Right ventricle myocardium inferior (tissue), 1 donor: ENCODE measurements at places on chromosomes 2 and 18. TPM values are rescaled to one million over a fixed set of nuclear protein-coding genes. Genes with fewer than 3 reads are reported as not detected.
A peak's percentile ranks its signal among the peaks of the same experiment; 100 is the strongest.

DNA sequence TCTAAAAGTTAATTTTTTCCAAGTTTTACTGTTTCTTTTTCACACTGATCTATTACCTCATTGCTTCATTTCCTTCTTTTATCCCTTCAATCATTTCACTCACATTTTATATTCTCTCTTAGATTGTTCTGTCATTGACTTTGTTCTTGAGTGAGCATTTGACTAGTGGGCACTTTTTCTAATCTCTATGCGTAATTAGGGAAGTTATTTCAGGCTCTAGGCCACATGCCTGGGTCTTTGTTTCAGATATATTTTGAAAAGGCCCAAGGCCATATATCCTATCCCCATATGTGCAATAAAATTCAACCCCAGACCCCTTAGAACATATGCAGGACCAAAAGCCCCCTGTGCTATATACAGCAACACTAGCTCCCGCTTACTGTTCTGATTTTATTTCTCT is 61.2 kb downstream of the MSH6 start:
- DNase-seq, result no peak

- peak; percentile 78 for DNase-seq
Observed at GRCh38 chr18:46281185-46282176, 177.3 kb downstream of the HAUS1 start.

Gene FAM136A
- total RNA-seq, result 26.0 TPM

Gene CYTIP
- total RNA-seq, result 1.7 TPM

DNA sequence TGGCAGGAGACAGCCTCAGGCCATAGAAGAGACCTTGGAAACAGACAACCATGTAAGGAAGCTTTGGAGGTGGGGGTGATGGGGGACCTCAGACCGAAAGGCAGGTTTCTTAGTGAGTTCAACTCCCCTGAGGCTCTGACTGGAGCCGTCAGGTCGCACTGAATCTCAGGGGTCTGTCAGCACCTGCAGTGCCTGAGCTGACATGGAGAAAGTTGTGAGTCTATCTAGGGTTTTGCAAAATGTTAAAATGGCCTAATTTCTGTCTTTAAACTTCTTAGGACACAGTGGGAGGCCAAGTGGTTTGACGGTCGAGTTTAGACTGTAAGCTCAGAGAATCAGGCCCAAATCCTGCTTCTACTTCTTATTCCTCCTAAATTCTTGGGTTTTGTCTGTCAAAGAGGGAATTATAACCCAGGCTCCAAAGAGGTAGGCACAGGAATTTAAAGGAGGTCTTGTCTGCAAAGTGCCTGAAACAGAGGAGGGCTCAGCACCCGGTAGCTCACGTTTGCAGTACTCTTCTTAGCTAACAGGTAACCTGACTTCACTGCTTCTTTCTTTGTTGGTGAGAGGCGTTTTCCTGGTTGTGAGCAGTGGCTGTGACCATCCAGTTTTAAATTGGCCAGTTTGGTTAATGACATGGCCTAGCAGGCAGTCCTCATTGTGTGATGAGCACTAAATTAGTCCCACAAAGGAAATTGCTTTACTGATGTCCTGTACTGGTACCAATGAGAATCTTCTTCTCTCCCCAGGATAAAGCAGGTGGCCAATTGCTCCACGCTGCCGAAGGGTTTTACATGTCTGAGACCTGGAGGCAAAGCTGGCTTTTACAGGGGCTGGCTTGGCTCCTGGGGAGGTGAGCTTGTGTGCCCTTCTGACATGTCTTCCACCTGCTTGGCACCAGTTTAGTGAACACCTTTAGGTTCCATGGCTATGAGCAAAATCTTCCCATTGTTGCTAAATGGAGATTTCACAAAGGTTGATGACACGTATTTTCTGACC is 95.7 kb downstream of the MYCN start:
- no peak for DNase-seq

DNA sequence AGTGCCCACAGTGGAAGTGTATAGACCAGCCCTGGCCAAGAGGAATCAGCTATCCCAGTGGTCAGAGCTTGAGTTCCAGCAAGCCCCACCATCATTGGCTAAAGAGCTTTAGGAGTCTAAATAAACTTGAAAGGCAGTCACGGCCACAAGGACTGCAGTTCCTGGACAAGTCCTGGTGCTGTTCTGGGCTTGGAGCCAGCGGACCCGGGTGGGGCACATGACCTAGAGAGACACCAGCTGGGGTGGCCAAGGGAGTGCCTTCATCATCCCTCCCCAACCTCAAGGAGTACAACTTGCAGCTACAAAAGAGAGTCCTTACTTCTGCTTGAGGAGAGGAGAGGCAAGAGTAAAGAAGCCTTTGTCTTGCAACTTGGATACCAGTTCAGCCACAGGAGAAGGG is 439.8 kb upstream of the TMEFF2 start:
- no peak for DNase-seq

Gene SPATS2L
- 89.5 TPM for total RNA-seq

DNA sequence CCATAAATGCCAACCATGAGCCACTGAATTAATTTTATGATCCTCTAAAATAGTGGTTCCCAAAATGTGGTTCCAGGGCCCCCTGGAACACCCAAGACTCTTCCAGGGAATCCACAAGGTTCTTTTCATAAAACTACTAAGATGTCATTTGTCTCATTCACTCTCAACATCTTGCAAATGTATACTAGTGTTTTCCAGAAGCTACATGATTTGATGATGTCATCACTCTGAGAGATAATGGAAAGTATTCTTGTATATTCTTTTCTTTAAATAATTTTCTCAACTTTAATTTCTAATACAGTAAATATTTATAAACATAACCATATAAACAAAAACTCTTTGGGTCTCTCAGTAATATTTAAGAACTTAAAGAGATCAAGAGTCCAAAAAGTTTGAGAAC is 57.0 kb downstream of the NRXN1 start:
- DNase-seq, result no peak

DNA sequence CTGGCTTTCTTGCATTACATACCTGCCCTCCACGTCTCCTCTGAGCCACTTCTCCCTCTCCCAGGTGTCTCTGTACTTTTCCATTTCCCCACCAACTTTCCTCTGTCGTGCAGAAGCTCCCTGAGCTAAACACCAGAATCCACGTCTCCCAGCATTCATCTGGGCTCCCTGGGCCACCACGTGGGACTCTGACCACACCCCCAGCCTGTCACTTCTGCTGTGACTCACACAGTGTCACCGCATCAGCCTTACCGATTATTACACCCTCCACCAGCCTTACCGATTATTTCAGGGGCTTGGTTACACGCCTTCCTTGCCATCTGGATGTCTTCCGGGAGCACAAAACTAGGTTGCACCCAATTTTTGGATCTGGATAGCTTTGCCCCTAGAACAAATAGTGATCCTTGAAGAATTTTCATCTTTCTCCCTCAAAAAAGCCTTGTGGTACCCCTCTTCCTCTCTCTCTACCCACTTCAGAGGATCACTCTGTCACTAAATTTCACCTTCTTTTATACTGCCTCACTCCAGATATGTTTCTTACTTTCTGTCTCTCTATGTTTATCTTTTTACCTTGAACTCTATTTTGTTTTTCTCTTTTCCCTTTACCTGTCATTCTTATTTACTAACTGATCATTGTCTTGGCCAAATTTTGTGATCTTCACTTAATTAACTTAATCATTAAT is 136.9 kb upstream of the CAB39 start:
- DNase-seq, result no peak

GRCh38 chr18:27769152-27769551 is 407.8 kb downstream of the CDH2 start:
- DNase-seq, result no peak

- no peak for DNase-seq
Observed at GRCh38 chr2:67216881-67217280, 180.3 kb upstream of the ETAA1 start.

DNA sequence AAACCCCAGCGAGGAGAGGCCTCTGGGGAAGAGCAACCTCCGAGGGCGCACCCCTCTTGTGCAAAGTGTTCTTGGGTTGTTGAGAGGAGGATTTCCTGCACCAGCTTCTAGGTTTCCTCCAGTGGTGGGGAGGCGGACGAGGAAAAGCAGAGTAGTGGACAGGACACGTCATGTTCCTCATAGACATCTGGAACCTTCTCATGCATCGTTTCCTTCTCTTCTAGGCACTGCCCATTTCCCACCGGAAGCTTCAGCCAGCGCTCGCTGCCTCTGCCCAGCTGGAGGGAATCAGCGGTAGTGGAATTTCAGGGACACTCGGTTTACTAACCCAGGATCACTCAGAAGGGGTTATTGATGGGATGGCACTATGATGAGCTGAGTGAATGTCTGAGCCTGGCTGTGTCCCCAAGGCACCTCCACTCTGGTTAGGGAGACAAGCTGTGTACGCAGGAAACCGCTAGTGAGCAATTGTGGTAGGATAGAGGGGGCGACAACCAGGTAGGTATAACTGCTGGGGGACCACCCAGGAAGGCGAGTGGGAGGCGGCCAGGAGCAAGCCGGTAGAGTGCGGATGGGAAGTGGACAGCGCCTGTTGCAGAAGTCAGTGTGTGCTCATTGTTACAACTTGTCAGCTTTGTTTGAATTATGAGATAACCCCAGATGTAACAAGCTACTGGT is 960 bp upstream of the APOB start:
- no peak for DNase-seq

GRCh38 chr2:59754011-59754735 is 799.3 kb downstream of the BCL11A start:
- no peak for DNase-seq

DNA sequence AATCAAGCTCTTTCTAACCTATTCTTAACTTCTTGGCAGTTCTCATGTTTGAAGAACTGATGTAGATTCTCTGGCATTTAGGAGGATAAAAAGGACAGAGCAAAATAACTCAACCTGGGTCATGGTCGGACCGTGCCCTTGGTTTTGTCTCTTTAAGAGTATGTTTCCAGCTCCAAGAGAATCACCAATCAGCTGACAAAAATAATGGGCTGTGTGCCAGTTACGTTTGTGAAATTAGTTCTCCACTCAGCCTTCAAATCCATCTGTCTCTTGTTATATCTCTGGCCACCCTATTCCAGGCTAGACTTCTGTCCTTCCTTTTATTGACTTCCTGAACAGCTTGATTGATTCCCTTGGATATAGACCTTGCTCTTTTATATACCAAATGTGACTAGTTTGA is 225.7 kb downstream of the EPHA4 start:
- DNase-seq, result no peak

Gene FAM237A
- 1.2 TPM for total RNA-seq

Gene TGFA
- total RNA-seq, result 1.0 TPM

DNA sequence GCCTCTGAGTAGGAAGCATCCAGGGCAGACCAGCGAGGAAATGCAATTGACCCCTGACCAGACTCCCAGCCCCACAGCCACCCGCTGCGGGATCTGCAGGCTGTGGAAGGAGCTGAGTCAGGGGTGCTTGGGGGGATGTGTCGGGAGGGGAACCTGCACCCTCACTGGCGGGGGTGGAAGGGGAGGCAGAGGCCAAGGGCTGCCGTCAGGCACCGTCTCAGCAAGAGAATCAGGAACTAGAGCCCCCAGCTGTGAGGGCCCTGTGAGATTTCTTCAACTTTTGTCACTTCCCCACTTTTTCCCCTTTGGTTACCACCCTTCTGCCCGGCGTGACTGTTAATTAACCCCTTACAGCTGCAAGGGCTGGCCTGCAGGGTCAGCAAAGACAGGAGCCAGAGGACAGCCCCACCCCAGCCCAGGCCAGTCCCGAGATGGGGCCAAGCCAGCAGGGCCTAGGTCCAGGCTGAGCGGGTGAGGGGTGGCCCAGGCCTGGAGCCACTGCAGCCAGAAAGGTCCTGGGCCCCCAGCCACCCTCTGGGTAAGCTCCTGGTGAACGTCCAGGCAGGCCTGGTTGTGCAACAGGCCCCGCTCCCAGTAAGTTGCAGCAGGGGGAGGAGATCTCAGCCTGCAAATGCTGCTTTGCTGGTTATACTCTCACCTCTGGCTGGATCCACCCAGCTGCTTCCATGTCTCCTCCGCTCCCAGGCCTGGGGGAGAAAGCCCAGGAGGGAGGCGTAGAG is 147.0 kb upstream of the ID2 start:
- peak; percentile 87 for DNase-seq

Gene HAAO
- total RNA-seq, result 1.9 TPM

- DNase-seq, result no peak
Observed at GRCh38 chr2:199979398-199979797, 24.0 kb downstream of the MAIP1 start.

DNA sequence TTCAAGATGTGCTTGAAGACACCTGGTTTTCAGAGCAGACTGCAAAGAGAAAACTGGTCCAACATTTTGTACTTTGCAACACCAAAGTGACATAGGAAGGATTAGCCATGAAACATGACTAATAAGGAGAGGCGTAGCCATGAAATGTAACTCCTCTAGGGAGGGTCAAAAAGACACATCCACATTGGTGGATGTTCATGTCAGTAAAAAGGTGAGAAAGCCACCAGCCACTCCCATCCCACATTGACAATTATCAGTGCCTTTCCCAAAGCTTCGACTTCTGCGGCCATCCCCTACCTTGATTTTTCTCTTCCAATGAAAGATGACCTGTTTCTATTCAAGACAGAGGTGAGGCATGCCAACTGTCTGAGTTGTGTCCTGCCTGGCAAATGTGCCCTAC is 223.2 kb downstream of the ALK start:
- DNase-seq, result no peak

- DNase-seq, result no peak
Observed at GRCh38 chr2:177553176-177553884, 160.8 kb downstream of the AGPS start.

Gene OSBPL6
- 3.4 TPM for total RNA-seq

GRCh38 chr18:26304511-26304910 is 78.3 kb downstream of the TAF4B start:
- DNase-seq, result no peak

GRCh38 chr2:37357530-37357929 is 13.1 kb downstream of the QPCT start:
- no peak for DNase-seq

Gene IFIH1
- total RNA-seq, result 6.0 TPM

Gene SCN7A
- 35.4 TPM for total RNA-seq

- no peak for DNase-seq
Observed at GRCh38 chr2:218400930-218401881, 1.5 kb downstream of the CTDSP1 start.

Gene SPP2
- total RNA-seq, result not detected

Gene GALNT3
- not detected for total RNA-seq

Gene DES
- total RNA-seq, result 13,356 TPM

DNA sequence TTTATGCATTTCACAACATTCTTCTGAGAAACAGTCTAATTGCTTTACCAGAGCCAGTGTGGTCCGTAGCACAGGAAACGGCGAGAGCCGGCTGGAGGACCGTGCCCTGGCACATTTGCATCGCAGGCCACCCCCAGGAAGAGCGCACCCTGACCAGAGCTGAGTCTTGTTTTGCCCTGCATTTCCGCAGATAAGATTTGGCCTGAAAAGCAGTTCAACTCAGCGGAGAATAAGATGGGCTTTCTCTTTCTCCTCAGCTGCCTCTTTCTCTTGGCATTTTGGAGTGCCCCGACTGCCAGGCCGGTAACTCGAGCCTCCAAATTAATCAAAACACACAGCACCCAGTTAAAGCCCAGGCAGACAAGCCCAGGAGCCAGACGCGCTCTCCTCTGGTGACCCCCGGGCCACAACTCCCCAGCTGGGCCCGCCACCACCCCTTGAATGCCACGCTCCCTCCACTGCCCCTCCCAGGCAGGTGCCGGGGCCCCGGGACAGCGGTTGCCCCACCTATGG is 464 bp downstream of the COL4A4 start:
- DNase-seq, result no peak

Gene EXOC6B
- total RNA-seq, result 117 TPM
